ENCODE measurements at places on chromosomes 11 and 22.

GRCh38 chr22:31935961-31936635, 8.2 kb upstream of the YWHAH start:
- DNase-seq = no peak

DNA sequence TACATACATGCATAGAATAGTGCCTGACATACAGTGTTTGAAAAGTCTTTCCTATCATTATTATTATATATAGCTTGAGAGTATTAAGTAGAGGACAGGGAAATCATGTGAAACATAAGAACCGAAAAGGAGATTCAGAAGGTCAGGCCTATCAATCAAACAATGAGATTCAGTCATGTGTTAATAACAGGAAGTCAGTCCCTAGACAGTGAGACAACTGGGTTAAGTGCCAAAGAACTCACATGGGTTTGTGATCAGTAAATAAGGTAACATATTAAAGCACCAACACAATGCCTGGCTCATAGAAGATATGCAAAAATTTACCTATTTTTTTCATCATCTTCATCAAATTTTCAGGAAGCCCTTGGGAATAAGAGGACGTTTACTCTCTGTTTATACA, 174.3 kb upstream of the FAT3 start:
- no peak for DNase-seq

DNA sequence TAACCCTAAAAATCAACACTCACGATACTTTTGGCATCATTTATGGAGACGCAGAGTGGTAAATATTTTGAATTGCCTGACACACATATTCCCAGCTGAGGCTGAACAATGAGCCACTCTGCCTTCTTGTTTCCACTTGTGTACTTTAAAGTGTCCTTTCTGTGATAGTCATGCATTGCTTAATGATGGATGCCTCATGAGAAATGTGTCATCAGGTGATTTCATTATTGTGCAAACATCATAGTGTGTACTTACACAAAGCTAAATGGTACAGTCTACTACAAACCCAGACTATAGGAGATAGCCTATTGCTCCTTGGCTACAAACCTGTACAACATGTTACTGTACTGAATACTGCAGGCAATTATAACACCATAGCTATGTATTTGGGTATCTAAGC, 44.2 kb downstream of the MRE11 start:
- no peak for DNase-seq

DNA sequence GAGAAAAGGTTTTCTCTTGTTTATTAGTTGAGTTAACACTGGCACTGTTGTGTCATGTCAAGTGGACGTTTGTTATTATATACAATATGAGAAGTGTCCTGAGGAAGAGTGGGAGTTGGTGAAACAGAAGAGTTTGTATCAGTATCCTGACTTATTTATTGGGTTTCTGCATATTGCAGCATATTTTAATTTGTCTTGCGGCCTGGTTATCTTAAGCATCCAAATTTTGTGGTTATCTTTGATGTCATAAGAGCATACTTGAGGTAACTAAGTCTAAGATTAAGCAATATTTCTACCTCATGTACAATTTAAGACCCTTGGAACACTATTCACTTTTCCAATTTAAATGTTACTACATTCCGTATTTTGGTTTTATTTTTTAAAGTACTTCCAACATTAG, 103.5 kb downstream of the DDX10 start:
- no peak for DNase-seq
